ENCODE measurements at places on chromosomes 12 and 14.
A peak's percentile ranks its signal among the peaks of the same experiment; 100 is the strongest.

GRCh38 chr14:51491036-51491545 is 160.6 kb upstream of the FRMD6 start:
- no peak for DNase-seq

- peak; percentile 71 for DNase-seq
Observed at GRCh38 chr12:53252349-53252916, 15.7 kb upstream of the ESPL1 start.

- no peak for DNase-seq
Observed at GRCh38 chr12:125983784-125984500, 918.7 kb downstream of the AACS start.

DNA sequence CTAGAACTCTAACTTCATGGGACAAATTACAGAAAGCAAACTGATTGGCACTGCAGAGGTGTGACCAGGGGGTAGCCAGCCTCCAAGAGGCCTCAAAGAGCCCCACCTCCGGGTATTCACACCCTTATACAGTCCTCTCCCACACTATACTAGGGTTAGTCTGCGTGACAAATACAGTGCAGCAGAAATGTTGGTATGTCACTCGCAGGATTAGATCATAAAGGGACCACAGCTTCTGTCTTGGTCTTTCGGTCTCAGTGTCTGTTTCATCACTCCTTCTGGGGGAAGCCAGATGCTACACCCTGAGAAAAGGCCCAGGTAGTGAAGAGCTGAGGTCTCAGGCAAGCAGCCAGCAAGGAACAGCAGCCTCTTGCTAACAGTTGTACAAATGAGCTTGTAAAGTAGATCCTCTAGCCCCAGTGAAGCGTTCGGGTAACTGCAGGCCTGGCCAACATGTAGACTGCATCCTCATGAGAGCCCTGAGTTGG is 68.9 kb upstream of the SAV1 start:
- no peak for DNase-seq

GRCh38 chr12:46803517-46803916 is 22.3 kb downstream of the SLC38A4 start:
- DNase-seq, result no peak

GRCh38 chr12:57296291-57296690 is 45.3 kb upstream of the STAC3 start:
- DNase-seq, result no peak
